Stimulated activated CD8-positive, alpha-beta memory T cell treated with anti-CD3 and anti-CD28 coated beads, Interleukin-2, amount 100 ng/mL, for 1 hour (primary cell): ENCODE measurements at places on chromosomes 6 and 20.

- DNase-seq: no peak
Measured at GRCh38 chr20:19440660-19441527, 228.5 kb downstream of the SLC24A3 start.

DNA sequence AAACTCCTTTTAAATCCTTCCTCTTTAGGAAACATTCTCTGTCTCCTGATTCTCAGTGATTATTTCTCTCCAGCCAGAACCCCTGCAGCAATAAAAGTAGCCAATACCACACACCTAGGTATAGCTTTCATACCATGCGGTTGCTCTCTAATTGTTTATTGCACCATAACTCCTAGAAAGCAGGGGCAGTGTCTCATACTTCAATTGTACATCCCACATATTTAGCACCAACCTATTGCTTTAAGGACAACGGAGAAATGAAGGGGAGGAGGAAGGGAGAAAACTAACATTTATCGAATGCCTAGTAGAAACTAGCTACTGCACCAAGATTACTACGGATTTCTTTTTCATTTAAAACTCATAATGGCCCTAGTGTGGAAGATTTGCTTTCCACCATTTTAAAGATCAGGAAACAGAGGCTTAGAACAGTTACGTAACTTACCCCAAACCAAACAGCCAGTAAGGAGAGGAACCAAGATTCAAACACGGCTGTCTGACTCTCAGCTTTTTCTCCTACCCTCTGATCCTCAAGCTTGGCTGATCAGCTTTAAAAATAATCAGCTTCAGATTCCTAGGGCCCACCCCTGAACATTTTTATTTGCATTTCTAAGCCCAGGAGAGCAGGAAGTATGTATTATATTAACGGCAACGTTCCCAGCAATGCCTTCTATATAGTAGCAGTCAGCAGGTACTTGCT lies 43.4 kb upstream of the ATXN1 start:
- no peak for DNase-seq

GRCh38 chr6:105292689-105293339 lies 110.1 kb downstream of the PREP start:
- DNase-seq: no peak

- DNase-seq: no peak
Measured at GRCh38 chr6:123169774-123170095, 173.7 kb downstream of the CLVS2 start.

GRCh38 chr6:137571854-137572253 lies 77.7 kb upstream of the OLIG3 start:
- DNase-seq: peak; percentile 24

DNA sequence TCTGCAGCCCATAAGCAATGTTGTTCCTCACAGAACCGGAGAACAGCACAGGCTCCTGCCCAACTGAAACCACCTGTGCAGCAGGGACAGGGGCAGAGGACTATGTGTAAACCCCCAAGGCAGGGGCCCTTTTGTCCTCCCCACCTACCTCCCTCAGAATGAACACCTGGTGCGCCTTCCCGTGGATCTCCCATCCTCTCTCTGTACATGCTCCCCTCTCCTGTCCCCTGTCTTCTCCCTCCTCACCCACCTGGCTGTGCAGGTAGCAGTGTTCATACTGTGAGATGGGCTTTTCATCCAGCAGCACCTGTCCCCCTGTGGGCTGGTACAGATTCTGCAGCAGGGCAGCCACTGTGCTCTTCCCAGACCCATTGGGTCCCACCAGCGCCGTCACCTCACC lies 8.5 kb downstream of the TAP2 start:
- no peak for DNase-seq

DNA sequence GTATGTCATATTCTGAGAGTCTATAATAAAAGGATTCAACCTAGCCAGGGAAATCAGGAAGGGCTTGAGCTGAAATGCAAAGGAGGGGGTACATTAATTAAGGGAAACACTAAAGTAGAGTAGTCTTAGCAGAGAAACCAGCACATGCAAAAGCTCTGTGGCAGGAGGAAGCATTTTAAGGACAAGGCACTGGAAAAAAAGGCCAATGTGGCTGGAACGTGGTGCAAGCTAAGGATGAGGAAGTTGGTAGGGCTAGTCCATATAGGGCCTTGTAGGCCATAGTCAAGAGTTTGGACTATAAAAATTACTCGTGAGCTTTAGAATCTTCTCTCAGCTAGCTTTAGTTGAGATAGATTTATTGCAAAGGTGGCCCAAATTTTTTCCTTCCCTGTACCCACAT lies 75.2 kb upstream of the TOP1 start:
- DNase-seq: no peak

DNA sequence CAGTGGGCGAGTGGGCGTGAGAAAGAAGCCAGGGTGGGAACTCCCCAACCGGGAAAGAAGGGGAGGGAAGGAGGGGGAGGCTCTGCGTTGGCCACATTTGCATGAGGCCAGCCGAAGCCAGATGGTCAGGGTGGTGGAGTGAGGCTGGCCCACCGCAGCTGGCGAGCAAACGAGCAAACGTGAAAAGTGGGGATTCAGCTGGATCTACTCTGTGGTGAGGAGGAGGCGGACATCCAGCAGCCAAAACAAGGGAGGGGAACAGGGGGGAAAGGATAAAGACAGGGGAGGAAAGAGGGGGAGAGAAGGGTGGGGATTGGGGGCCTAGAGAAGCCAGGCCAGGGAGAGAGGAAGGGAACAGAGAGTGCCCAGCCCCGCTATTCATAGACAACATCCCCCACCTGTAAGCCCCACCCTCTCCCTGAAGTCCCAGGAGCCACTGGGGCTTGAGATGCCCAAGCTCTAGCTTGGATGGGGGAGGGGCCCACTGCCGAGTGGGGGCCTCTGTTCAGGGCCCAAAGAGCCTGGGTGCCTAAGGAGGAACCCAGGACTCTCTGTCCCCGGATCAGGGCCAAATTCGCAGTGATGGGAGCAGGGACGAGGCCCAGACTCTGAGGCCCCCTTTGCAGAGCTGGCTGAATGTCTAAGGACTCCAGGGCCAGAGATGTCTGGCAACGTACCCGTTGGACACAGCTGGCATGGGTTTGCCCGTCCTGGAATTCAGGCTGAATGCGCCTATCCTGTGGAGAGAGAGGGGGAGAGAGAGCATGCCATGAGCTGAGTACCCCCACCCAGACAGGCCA lies 45.1 kb downstream of the CPNE5 start:
- DNase-seq: no peak
